ENCODE measurements at places on chromosomes 3 and 15.

GRCh38 chr3:122263974-122264588 lies 61.0 kb upstream of the CSTA start:
- no peak for DNase-seq

GRCh38 chr3:72144773-72145505 lies 360.0 kb upstream of the PROK2 start:
- no peak for DNase-seq

- no peak for DNase-seq
Observed at GRCh38 chr3:12742330-12743107, 16.5 kb downstream of the TMEM40 start.

DNA sequence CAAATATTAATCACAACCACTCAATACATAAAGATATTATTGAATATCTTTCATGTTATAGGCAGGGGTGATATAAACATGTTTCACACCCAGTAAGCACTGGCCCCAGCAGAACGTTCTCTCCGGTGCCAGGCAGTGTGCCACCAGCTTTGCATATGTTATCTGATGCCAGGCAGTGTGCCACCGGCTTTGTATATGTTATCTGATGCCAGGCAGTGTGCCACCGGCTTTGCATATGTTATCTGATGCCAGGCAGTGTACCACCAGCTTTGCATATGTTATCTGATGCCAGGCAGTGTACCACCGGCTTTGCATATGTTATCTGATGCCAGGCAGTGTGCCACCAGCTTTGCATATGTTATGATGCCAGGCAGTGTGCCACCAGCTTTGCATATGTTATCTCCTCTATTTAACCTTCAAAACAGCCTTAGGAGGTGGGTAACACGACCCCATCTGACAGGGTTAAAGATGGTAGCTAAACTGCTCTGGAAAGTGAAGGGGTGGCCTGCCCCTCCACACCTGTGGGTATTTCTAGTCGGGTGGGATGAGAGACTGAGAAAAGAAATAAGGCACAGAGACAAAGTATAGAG lies 6.9 kb downstream of the MUC20 start:
- DNase-seq = no peak

- no peak for DNase-seq
Observed at GRCh38 chr15:50837256-50837770, 71.2 kb upstream of the AP4E1 start.

- no peak for DNase-seq
Observed at GRCh38 chr15:72855791-72856190, 72.2 kb upstream of the ADPGK start.

DNA sequence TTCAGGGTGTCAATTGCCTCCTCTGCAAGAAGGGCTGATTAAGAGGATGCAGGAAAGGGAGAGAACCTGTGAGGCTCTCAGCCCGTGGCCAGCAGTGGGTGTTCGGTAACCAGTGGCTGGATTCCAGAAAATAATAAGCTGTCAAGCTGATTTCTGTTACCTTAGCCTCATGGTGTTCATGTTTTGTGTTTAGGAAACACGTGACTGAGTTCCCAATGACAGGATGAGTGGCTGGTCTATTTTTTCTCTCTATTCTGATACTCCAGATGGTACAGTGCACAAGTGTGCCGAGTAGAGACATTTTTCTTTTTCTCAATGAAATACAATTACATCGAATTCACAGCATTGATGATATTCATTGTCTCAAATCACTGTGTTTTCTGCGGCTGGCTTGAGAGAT lies 43.6 kb downstream of the EDEM1 start:
- DNase-seq = no peak

GRCh38 chr3:44557074-44557473 lies 2.1 kb downstream of the ZKSCAN7 start:
- no peak for DNase-seq

DNA sequence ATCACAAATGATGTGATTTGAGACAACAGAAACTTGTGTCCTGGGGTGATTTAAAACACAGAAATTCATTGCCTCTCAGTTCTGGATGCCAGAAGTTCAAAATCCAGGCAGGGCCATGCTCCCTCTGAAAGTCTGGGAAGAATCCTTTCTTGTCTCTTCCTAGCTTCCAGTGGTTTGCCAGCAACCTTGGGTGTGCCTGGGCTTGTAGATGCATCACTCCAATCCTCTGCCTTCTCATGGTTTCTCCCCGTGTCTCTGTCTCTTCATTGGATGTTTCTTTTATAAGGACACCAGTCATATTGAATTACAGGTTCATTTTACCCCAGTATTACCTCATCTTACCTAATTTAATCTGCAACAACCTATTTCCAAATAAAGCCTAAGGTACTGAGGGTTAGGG lies 16.7 kb downstream of the ZPLD1 start:
- DNase-seq = no peak

- peak; percentile 20 for DNase-seq
Observed at GRCh38 chr3:172808969-172809546, 58.5 kb downstream of the ECT2 start.

DNA sequence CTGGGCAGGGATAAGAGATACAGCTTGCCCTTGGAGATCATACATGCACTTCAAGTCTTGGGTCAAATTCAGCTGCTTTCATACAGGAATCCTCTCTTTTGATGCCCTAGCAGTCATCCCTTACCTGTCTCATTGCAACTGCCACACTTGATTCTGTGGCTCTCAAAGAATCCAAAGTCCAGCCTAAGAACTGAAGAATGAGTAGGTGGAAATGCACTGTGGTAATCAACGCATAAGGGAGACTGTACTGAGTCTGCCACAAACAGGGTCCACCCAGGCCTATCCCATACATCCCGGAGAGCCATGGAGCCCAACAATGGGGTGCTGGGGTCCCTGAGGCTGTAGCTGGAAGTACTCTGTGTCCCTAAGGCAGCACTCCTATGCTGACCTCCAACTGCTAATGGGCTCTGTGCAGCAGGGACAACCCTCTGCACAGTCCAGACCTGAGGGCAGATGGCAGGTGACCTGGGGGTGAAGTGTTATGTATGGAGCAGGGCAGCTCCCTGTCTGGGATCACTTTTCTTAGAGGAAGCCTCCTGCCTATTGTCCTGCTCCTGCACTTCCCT lies 1.7 kb upstream of the VPS18 start:
- no peak for DNase-seq

GRCh38 chr3:158105119-158105709 lies 1.0 kb downstream of the SHOX2 start:
- DNase-seq = no peak

GRCh38 chr3:104586344-104586743 lies 780.4 kb upstream of the ALCAM start:
- DNase-seq = no peak

DNA sequence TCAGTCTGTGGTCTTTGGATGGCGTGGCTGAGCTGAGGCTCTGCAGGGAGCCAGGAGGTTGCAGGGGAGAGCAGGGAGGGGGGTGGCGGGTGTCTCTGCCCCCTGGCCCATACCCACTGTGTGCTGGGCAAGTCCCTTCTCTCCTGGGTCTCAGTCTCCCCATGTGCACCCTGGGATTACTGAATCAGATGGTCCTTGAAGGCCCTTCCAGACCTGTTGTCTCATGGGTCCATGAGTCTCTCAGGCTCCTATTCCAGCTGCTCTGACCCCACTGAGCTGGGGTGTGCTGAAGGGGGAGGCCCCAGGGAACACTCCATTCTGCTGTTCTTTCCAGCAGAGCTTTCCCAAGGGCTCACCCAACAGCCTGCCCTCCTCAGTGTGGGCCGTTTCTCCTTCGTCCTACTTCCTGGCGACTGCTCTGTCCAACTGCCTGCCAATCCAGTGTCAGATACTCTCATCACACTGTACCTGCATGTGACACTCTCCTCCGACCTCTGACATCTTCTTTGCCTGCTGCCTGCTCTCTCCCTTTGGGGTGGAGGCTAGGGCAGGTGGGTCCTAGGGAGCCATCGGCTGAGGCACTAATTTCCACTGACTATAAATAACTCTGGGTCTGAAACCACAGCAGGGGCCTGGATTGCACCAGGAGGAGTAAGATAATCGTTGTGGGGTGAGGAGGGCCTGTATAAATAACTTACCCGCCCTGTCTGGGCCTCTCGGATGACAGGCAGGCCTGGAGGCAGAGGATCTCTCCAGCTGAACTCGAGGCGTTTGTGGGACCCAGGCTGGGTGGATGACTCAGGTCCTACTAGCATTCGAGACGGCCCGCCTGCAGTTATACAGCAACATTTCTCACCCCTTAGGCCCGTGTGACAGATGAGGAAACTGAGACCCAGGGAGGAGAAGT lies 67.1 kb downstream of the ATP2B2 start:
- peak; percentile 59 for DNase-seq

GRCh38 chr15:42796955-42797782 lies 60.2 kb upstream of the CDAN1 start:
- no peak for DNase-seq

GRCh38 chr3:112822064-112823055 lies 24.3 kb downstream of the CD200R1L start:
- no peak for DNase-seq

- no peak for DNase-seq
Observed at GRCh38 chr15:45402955-45403877, 24.9 kb upstream of the GATM start.

- no peak for DNase-seq
Observed at GRCh38 chr3:123663977-123664376, 79.1 kb upstream of the HACD2 start.

DNA sequence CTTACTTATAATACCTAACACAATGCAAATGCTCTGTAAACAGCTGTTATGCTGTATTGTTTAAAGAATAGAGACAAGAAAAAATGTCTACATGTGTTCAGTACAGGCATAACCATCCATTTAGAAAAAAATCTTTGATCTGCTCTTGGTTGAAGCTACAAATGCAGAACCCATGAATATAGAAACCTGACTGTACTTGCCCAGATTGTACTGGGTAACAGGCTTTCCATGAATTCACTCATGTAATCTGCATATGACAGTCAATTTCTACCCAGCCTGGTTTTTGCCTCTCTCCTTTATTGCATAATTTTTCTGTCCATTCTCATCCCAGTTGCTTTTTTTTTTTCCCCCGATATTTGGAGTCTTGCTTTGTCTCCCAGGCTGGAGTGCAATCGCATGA lies 62.6 kb upstream of the ETV5 start:
- no peak for DNase-seq

DNA sequence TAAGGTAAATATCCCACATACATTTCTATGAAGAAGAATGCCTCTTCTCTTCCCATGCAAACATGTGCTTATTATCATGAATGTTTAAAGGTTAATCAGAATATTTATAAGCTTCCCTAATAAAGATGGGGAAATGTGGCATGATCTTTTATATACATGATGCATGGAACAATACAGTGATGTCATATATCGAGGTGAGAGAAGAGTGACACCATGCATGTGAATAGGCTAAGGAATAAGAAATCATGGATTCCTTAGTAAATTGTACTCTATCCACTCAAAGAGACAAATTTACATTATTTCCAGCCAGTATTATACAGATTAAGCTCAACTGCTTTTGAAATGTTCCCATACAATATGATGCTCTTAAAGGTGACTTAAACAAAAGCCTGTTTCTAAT lies 1035.3 kb downstream of the ROBO1 start:
- DNase-seq = no peak

DNA sequence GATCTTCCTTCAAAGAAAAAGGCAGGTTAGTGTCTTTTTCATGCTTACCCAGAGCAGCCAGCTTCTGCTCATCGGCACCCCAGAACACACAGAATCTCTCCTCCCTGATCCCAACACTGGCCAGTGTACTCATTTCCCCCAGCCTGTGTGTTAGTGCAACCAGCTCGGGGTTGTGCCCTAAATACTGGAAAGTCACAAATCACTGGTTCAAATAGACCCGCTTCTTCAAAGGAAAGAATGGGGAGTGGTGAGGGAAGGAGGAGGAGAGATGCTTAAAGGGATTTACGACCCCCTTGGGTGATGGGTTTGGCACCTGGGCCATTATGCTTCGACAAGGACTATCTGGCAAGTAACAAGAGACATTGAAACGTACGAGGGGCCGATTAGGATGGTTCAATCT lies 114.0 kb downstream of the FOXB1 start:
- no peak for DNase-seq

DNA sequence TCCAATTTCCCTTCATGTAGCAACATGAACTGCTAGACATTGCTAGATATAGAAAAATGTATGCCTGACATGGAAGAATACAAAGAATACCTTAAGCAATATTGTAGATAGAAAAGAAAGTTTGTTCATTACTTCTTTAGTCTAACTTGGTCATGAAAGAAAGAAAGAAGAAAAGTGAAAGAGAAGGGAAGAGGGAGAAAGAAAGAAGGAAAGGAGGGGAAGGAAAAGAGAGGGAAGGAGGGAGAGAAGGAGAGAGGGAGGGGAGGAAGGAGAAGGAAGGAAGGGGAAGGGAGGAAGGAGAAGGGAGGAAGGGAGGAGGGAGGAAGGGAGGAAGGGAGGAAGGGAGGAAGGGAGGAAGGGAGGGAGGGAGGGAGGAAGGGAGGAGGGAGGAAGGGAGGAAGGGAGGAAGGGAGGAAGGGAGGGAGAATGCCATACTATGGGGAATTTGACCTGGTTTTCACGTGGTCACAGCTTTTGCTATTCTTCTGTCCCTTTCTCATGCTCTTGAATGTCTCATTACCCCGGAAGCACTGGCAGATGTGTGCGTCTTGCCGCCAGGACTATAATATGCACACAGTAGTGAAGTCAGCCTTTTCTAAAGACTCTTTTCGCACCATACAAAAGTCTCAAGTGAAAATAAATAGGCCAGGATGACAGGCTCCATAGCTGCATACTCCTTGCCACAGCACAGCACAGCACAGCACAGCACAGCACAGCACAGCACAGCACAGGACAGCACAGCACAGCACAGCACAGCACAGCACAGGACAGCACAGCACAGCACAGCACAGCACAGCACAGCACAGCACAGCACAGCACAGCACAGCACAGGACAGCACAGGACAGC lies 78.2 kb downstream of the CHAC1 start:
- DNase-seq = no peak

GRCh38 chr3:50167069-50167840 lies 12.1 kb downstream of the SEMA3F start:
- DNase-seq = no peak

DNA sequence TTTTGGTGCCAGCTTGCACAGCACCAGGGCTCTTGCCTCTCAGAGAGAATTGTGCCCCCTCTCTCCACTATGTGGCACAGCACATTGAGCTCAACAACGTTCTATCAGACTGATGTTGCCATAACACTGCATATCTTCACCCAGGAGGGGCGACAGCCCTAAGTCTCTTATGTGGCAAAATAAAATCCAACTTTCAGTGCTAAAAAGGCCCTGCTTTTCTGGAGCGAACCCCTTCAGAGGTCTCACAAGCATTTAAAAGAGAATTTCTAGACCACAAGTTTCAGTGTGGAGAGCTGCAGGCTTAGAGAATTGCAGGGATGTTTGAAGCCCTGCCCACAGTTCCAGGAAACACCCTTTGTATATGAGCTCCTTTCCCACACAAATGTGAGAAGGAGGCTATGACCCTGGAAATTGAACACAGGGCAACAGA lies 85.5 kb downstream of the LIPC start:
- DNase-seq = no peak

GRCh38 chr3:129054605-129055104 lies 5.9 kb upstream of the GP9 start:
- no peak for DNase-seq

GRCh38 chr3:45362758-45363157 lies 25.6 kb upstream of the LARS2 start:
- no peak for DNase-seq

GRCh38 chr3:69791919-69792399 lies 52.7 kb downstream of the MITF start:
- DNase-seq = no peak

- DNase-seq = no peak
Observed at GRCh38 chr3:195812366-195812765, 637 bp upstream of the MUC4 start.

GRCh38 chr3:71930056-71930991 lies 145.4 kb upstream of the PROK2 start:
- no peak for DNase-seq
